ENCODE measurements at places on chromosomes 1 and 21. TPM values are rescaled to one million over a fixed set of nuclear protein-coding genes. Genes with fewer than 3 reads are reported as not detected.

Gene KIF26B
- total RNA-seq = 0.56 TPM

- no peak overlapping the region for H3K4me3 ChIP-seq
- no peak for DNase-seq
- H3K36me3 ChIP-seq = no peaks in the 10 kb centered on the region
- H3K4me1 ChIP-seq = no peaks in the 10 kb centered on the region
- H3K27ac ChIP-seq = no peak overlapping the region
Measured at GRCh38 chr21:44616591-44616926, 4.7 kb downstream of the KRTAP10-8 start.

- no peak for DNase-seq
- H3K27me3 ChIP-seq = no peaks in the 10 kb centered on the region
- H3K36me3 ChIP-seq = no peaks in the 10 kb centered on the region
- H3K4me1 ChIP-seq = peaks cover 66% of the 10 kb centered on the region
- no peak overlapping the region for H3K4me3 ChIP-seq
Measured at GRCh38 chr1:209648931-209649776, 3.1 kb downstream of the LAMB3 start.

GRCh38 chr1:175089136-175089718 is 21.6 kb downstream of the TNN start:
- DNase-seq = no peak
- H3K36me3 ChIP-seq = no peaks in the 10 kb centered on the region
- H3K27ac ChIP-seq = no peak overlapping the region
- H3K27me3 ChIP-seq = no peaks in the 10 kb centered on the region
- no peak overlapping the region for H3K4me3 ChIP-seq

Gene DOCK7
- 15.7 TPM for total RNA-seq

DNA sequence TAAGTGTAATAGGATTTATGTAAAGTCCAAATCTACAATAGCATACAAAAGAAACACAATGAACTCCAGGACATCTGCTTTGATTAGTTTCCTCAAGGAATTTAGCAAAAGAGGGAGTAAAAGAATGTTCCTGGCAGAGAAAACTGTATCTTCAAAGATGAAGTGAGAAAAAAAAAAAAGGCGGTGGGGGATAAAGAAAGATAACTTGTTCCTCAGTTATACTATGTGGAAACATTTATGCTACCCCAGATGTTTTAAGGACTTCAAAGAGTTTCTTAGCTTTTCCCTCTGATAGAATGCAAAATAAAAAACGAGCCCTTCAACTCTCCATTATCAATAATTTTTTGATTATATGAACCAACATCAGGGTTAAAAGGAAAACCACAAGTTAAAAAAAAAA is 908.9 kb upstream of the ADGRL2 start:
- no peaks in the 10 kb centered on the region for H3K4me1 ChIP-seq
- no peak for DNase-seq
- H3K27me3 ChIP-seq = no peaks in the 10 kb centered on the region
- H3K36me3 ChIP-seq = no peaks in the 10 kb centered on the region
- H3K27ac ChIP-seq = no peak overlapping the region

DNA sequence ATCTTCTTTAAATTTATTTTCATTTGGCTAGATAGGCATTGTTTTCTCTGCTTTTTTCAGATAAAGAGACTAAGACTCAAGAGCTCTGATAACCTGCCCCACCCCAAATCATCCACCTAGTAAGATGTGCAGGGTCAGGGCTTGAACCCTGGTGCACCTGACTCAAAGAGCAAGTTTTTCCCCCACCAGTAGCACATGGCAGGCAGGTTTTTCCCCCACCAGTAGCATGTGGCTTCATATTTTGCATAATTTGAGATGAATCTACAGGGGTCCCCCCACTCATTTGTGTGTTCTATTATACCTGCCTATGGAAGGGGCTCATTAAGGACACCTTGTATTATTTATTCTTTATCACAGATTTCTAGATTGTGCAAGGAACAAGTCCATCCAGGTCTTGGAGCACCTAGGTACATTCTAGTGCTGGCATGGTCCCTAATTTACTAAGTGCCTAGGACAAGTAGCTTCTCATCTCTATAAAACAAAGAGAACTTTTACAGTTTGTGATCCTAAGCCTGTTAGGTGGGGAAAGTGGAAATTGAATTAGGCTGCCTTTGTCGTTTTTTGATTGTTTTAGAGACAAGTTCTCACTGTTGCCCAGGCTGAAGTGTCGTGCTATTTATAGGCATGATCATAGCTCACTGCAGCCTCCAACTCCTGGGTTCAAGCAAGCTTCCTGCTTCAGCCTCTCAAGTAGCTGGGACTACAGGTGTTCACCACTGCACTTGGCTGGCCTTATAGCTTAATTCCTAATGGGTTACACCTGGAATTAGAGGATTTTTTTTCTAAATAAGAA is 13.2 kb upstream of the CTSE start:
- DNase-seq = no peak
- H3K27ac ChIP-seq = no peak overlapping the region
- H3K4me3 ChIP-seq = no peak overlapping the region
- no peaks in the 10 kb centered on the region for H3K4me1 ChIP-seq
- H3K36me3 ChIP-seq = no peaks in the 10 kb centered on the region
- H3K27me3 ChIP-seq = no peaks in the 10 kb centered on the region

- peak; percentile 94 for DNase-seq
- H3K27me3 ChIP-seq = no peaks in the 10 kb centered on the region
- peaks cover 12% of the 10 kb centered on the region for H3K4me1 ChIP-seq
- no peak overlapping the region for H3K27ac ChIP-seq
- no peaks in the 10 kb centered on the region for H3K36me3 ChIP-seq
- no peak overlapping the region for H3K4me3 ChIP-seq
Measured at GRCh38 chr1:28882009-28882628, 32.2 kb upstream of the EPB41 start.

- H3K27ac ChIP-seq = no peak overlapping the region
- no peaks in the 10 kb centered on the region for H3K4me1 ChIP-seq
- H3K4me3 ChIP-seq = no peak overlapping the region
- DNase-seq = no peak
Measured at GRCh38 chr1:87135329-87135712, 193.4 kb upstream of the LMO4 start.

Gene DLGAP3
- total RNA-seq = 0.98 TPM

GRCh38 chr21:20661745-20662422 is 336.3 kb upstream of the NCAM2 start:
- no peaks in the 10 kb centered on the region for H3K27me3 ChIP-seq
- H3K27ac ChIP-seq = no peak overlapping the region
- DNase-seq = no peak
- H3K36me3 ChIP-seq = no peaks in the 10 kb centered on the region
- no peaks in the 10 kb centered on the region for H3K4me1 ChIP-seq

Gene CACNA1S
- total RNA-seq = not detected

Gene EXO5
- 1.9 TPM for total RNA-seq

Gene AJAP1
- total RNA-seq = 2.2 TPM

Gene AQP10
- total RNA-seq = not detected

DNA sequence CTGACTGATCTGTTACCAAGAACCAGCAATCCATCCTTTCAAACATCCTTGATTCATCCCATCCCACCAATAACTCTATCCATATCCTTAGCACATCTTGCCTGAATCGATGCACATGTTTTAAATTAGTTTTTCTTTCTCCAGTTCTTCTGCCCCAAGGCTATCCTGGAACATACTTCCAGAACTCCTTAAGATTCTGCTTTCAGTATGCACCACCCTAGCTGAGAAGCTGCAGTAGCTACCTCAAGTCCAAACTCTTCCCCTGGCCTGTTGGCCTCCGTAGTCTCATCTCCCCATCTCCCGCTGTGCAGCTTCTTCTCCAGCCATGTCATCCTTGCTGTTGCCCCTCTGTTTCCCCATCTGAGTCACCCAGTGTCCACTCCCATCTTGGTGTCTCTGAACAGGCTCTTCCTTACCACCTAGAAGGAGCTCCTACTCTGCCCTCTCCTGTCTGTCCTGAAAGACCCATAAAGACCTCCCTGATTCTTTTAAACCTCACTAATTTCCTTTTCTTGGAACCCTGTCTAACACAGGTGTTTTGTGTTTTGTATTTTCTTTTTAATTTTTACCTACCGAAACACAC is 108.0 kb downstream of the SGIP1 start:
- no peaks in the 10 kb centered on the region for H3K27me3 ChIP-seq
- DNase-seq = no peak
- H3K4me3 ChIP-seq = no peak overlapping the region
- no peaks in the 10 kb centered on the region for H3K36me3 ChIP-seq

Gene PRR9
- total RNA-seq = not detected

- H3K27ac ChIP-seq = no peak overlapping the region
- H3K4me1 ChIP-seq = no peaks in the 10 kb centered on the region
- H3K4me3 ChIP-seq = no peak overlapping the region
- H3K36me3 ChIP-seq = no peaks in the 10 kb centered on the region
- no peak for DNase-seq
Measured at GRCh38 chr1:48793863-48794262, 17.2 kb upstream of the BEND5 start.

GRCh38 chr1:174988986-174989385 is 10.8 kb upstream of the CACYBP start:
- H3K4me3 ChIP-seq = no peak overlapping the region
- H3K27me3 ChIP-seq = no peaks in the 10 kb centered on the region
- H3K27ac ChIP-seq = no peak overlapping the region
- no peaks in the 10 kb centered on the region for H3K4me1 ChIP-seq
- peaks cover 9% of the 10 kb centered on the region for H3K36me3 ChIP-seq
- no peak for DNase-seq

Gene PCP4
- total RNA-seq = 3.5 TPM

Gene MX2
- 5.4 TPM for total RNA-seq
